CD4-positive, alpha-beta T cell treated with Interleukin-4 for 1 hour (primary cell): ENCODE measurements at places on chromosomes 16 and 17.
A peak's percentile ranks its signal among the peaks of the same experiment; 100 is the strongest.

DNA sequence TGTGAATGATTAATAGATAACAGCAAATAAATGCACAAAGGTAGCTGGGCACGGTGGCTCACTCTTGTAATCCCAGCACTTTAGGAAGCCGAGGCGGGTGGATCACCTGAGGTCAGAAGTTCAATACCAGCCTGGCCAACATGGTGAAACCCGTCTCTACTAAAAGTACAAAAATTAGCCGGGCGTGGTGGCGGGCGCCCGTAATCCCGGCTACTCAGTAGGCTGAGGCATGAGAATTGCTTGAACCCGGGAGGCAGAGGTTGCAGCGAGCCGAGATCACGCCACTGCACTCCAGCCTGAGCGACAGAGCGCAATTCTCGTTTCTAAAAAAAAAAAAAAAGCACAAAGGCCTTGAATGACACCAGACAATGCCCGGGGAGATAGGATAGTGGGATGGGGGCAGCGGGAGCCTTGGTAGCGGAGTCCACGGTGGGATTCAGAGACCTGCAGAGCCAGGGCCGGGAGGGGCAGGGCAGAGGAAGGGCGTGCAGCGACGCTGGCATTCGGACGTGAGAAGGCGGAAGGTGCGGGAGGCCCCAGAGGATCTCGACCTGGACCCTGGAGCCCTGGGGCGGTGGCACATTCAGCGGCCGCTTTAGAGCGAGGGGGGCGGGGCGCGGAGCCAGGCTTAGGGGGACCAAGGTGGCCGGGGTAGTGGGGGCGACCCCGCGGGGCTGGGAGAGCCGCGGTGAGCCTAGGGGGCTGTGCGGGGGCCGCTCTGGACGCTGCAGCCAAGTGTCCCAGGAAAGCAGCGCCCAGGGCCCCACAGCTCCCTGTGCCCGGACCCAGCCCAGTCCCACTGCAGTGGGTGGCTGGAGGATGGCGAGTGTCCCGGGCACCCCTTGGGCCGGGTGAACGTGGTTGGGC is 999 bp upstream of the FLYWCH2 start:
- DNase-seq = no peak

- DNase-seq = no peak
Observed at GRCh38 chr17:77466140-77466539, 325.4 kb downstream of the SEC14L1 start.

DNA sequence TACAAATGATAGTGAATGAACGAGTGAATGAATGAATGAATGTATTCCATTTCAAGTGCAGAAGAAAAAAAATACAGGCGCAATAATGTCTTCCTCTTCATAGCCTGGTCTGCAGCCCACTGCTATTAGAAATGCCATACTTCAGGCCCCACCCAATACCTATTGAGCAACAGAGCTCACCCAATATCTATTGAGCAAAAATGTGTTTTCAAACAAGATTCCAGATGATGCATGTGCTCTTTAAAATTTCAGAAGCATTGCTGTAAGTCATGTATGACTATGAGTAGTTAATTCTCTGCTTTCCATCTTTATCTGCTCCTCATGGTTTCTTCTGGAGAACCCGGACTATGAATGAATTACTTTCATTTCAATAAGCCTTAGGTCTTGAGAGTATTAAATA is 308.2 kb downstream of the XYLT1 start:
- DNase-seq = no peak

DNA sequence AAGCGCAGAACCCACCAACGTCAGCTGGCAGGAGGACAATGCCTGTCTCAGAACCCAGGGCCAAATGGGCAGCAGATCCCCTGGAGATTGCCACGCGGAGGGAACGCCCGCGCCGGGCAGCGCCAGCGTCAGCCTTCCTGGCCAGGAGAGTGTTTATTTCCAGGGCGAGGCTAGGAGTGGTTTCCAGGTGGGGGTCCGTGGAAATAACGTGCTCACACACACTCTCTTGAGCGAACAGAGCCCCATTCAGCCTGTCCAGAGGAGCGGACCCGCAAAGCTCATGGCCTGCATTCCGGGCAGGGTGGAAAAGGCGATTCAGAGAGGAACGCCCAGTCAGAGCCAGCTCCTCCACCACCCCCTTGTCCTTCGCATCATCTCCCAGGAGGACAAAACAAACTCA is 40.3 kb downstream of the SDK2 start:
- no peak for DNase-seq

DNA sequence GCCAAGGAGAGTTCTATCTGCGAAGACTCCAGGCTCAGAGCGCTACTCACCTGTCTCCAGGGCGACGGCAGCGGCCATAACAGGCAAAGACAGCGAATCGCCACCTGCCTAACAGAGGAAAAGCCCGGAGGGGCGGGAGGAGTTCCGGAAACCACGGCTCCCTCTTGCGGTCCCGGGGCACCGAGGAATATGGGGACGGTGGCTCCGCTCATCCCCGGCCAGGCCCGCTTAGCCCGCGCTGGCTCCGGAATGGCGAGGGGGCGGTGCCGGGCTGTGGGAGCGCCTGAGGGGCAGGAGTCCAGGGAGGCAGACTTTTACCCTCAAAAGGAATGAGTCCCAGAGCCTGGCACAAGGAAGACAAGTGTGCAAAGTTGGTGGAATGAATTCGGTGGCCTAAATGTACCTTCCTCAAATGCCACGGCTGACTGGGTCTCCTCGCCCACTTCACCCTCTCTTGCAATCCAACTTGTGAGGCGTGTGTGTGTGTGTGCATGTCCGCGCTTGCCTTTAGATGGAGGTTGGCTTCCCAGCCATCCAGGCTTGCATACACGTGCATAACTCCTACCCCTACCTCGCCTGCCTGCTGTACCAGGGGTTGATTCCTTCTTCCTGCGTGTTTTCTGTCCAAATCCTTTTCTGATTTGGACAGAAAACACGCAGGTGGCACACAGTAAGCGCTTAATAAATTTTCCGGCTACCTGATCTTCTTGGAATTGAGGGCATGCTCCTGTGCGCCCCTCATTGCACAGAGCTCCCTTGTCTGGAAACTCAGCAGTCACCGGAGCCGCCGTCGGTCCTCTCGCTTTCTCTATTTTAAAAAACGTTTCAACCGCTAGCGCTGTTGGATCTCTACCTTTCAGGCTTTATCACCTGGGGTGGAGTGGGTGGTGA is 3.5 kb downstream of the C17orf100 start:
- DNase-seq = no peak

DNA sequence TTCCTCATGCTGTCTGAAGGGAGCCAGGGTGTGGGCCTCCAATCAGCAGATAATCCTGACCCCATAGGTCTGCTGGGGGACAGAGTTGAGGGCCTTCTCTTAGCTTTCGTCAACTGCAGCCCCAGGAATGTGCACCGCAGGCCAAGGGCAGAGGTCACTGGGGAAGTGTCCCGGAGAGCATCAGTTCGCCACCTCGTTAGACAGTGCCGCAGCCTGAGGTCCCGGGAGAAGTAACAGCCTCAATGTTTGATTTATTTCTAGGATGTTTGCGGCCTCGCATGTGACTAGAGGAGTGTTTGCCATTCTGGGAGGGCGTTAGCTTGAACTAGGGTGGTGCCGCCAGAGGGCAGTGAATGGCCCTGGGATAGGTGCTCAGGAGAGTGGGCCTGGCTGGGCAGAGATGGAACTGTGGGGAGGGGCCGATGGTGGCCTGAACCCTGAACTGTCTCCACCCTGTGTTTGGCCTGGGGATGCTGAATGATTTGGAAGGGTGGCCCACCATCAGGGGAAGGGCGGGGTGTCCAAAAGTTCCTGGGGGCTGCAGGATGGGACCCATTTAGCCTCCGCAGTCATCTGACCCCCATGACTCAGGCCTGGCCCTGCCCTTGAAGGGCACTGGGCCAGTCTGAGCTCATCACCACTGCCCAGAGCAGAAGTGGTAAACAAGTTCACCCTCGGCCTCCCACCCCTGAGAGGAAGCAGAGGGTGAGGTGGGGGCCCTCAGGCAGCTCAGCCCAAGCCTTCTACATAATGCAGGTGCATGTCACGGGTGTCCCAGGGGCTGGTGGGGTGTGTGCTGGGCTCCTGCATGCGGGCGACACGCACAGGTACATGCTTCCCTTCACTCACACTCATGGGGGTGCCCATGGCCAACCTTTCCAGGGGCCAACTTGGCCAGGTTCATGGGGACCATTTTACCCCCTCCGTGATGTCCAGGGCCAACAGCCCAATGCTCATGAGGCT is 12.4 kb upstream of the TAC4 start:
- DNase-seq = no peak

- DNase-seq = no peak
Observed at GRCh38 chr16:57976331-57976796, 5.4 kb upstream of the CNGB1 start.

DNA sequence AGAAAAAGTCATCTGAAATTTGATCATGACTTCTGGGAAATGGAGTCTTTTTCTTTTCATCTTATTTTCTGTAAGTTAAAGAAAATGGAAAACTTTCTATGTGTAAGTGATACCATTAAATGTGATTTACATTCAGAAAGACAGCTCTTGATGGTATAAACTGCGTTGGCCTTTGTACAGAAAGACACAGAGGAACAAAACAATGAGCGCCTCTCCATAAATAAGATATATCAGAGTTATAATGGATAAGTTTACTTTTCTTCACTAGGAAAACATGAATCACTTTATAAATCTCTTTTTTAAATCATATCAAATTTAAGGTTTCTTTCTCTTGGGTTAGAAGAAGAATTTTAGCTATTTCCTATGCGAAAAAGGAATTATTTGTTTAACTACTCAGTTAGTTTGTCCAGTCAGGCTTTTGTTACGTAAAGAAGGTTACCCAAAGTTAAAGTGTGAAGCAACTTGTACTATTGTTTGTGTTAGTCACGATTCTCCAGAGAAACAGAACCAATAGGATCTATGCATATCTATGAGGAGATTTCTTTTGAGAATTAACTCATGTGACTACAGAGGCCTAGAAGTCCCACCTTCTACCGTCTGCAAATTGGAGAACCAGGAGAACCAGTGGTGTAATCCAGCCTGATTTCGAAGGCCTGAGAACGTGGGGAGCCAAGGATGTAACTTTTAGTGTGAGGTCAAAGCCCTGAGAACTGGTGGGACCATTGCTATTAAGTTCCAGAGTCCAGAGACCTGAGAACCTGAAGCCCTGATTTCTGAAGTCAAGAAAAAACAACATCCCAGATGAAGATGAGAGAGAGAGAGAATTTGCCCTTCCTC is 295.4 kb upstream of the KCNJ16 start:
- DNase-seq = no peak

- peak; percentile 48 for DNase-seq
Observed at GRCh38 chr17:48374650-48375230, 55.3 kb downstream of the SKAP1 start.
